ENCODE measurements at places on chromosomes 2 and 18.
A peak's percentile ranks its signal among the peaks of the same experiment; 100 is the strongest.

DNA sequence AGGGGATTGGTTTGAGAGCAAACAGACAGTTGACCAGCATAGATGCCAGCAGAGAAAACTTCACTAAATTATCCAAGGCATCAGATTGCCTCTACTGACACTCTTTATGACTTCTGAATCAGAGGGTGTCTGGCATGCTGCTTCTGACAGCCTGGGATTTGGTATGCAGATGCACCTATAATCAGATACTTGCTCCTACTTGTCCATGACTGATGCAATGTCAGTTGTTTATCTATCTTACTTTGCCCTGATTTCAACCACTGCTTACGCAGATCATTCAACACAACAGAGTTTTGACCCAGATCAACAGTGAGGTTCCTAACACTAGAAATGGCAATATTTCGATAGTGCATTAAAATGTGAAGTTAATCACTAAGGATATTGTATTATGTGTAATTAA, 22.6 kb upstream of the CALCRL start:
- no peak for DNase-seq

DNA sequence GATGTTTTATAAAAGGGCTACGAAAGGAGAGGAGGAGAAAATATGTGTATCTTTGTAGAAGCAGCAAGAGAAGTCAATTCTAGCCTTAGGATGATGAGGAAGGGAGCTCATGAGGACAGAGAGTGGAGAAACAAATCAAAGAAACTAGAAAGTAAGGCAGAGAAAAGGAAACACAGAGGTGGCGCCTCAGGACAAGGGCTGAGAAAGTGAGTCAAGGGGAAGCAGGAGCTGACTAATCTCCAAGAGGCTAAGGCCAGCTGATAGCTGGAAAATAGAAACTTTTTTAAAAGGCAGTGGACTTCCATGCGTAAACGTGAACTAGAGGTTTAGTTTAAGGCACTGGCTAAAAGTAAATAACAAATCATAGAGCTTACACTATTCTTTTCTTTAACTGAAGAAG, 173.3 kb downstream of the ANKRD44 start:
- peak; percentile 72 for DNase-seq

- peak; percentile 38 for DNase-seq
Observed at GRCh38 chr2:219182331-219183150, 4.5 kb downstream of the RETREG2 start.

- peak; percentile 59 for DNase-seq
Observed at GRCh38 chr2:145741181-145741580, 1221.3 kb upstream of the ZEB2 start.

DNA sequence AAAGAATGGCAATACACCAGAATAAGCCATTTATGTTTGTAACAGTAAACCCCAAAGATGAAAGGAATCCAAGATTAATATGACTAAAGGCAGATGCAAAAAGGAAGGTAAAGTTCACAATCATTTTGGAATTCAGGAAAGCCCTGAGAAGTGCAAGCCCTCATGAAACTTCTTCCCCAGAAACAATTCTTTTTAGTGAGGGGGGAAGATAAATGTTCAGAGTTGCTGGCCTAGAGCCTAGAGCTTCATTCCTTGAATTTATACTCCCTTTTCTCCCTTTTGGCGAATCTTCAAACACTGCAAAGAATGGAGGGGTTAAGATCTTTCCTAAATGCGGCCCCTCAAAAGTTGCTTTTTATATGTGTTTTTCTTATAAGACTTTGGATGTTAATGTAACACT, 368.8 kb downstream of the MEIS1 start:
- DNase-seq = no peak

DNA sequence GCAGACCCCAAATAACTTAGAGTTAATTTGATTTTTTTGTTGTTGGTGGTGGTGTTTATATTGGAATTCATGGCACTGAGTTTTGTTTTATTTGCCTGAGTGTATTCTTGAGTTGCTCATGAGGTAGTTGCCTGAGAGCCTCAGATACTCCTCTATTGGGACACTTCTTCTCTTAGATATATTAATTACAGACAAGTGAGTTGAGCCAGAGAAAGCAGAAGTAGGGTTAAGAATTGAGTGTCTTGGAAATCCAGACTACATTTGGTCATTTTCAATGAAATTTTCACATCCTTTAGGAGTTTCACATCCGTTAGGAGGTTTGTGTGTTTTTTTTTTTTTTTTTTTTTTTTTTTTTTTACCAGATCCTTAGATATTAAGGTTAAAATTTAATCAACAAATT, 29.0 kb downstream of the FMNL2 start:
- DNase-seq = peak; percentile 67

GRCh38 chr2:134232868-134233727, 20.8 kb upstream of the MGAT5 start:
- DNase-seq = peak; percentile 37

DNA sequence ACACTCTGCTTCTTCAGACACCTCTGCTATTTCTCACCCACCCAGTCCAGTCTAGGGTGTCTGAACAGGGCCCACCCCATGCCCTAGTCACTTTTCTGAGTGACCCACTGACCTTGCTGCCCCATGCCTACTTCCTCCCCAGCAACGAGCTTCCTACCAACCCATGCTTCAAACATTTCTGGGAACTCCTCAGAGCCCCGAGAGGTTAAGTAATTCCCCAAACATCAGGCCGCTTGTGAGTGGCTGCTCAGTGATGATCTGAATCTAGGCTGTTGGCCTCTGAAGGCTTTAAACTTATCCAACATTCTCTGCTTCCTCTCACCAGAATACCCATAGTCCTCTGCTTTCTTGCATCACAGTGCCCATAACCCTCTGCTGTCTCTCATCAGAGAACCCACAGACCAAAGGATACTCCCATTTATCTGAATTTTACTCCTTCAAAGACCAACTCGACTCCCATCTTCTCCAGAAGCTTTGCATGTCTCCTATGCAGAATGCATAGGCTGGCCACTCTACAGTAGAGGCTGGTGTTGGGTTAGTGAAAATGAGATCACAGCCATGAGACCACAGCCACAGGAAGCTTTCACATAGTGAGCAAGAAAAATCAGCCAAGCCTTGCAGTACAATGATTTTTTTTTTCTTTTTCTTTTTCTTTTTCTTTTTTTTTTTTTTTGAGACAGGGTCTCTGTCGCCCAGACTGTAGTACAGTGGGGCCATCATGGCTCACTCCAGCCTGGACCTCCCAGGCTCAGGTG, 309.5 kb upstream of the LYPD1 start:
- DNase-seq = no peak

DNA sequence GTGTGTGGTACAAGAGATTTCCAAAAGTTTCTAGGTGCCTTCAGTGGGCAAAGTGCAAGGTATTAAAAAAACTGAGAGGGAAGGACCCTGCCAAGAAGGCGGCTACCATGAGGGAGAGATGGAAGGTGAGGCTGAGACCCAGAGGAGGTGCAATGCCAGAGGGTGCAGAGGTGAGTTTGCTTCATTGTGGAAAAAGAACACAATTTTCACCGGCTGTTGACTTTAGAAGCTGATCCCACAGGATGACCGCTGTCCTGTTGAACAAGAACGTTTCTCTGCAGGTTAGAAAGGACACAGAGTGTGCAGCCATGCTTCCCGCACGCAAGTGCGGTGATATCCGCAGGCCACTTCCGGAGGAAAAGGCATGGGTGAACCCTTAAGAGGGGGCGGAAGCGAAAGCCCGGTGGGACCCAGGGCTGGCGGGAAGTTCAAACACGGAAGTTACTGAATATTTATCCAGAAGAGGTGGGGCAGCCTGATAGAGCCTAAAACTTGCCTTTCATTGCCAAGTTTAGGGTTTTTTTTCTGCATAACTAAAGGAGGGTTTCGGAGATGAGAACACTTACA, 16.6 kb downstream of the SP110 start:
- no peak for DNase-seq

DNA sequence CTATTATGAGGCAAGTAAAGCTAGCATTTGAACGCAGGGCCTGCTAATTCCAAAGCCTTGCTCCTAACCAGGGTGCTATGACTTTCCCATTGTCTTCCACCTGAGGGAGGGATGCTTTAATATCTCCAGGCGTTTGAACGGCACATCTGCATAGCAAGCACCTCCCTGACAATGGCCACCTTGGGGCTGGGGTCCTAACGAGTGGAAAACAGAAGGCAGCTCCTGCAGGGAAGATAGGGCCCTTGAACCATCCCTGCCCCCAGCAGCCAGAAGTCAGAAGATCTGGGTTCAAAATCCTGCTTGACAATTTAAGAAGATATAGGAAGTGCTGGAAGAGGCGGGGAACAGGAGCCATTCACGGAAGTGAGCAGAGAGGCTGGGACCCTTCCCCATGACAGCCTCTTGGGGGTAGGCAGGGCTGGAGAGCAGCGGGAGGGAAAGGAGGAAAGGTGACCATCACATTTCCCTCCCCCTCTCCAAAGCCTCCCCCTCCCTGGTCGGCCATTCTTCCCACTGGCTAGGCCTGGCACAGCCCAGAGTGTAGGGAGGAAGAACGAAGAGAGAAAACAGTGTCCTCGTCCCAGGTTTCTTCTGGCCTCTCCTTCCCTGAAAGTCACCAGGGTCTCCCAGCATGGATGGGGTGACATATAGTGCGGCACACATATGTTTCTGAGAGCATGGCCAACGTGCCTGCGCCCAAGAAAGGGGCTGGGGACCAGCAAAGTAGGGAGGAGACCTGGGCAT, 73.5 kb downstream of the EMX1 start:
- no peak for DNase-seq

DNA sequence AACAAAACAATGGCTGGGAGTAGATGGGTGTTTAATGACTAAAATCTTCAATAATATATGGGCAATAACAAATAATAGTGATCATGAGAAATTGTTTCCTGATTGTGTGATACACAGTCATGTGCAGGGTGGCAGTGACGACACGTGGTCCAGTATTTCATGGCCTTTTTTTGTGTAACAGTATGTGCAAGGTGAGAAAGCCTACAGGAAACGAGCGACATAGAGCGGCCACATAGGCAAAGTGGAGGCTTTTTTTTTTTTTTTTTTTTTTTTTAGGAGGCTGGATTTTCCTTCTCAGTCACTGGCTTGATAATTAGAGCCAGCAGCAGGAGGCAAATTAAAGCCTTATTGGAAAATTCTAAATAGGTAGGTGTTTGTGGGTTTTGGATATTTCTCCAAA, 123.7 kb downstream of the MYO3B start:
- no peak for DNase-seq

- DNase-seq = no peak
Observed at GRCh38 chr2:46460241-46460921, 19.0 kb upstream of the TMEM247 start.

DNA sequence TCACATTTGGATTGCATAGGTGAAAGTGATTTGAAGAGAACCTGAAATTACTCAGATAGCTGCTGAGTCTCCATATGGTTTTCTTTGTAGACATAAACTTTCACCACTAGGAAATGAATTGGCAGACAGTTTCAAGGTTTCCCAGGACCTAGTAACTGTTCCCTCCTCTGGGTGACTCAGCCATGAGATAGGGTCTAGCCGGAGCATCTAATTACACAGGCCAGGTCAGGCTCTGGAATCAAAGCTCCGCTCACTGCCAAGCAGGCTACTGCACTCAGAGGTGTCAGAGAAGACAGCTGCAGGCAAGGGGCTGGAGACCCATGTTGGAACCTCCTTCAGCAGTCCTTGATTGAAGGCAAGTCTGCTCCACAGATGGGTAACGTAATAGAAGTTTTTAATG, 429.2 kb downstream of the TNS1 start:
- no peak for DNase-seq
